ENCODE measurements at places on chromosomes 16 and 17.
A peak's percentile ranks its signal among the peaks of the same experiment; 100 is the strongest.

DNA sequence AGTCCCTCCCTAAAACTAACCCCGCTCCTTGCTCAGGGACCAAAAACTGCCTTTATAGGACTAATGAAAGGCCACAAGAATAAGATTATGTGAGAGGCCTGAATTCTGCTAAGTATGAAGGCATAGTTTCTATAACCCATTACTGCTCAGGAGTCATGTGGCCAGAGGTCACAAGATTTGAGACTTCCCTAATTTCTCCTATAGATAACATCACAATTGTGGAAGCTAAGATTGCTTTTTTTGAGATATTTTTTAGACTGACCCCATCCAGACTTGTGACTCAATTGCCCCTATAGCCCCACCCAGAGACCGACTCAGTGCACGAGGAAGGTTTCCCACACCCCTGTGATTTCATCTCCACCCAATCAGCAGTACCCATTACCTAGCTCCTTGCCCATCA, 504.1 kb upstream of the GOT2 start:
- DNase-seq = no peak

DNA sequence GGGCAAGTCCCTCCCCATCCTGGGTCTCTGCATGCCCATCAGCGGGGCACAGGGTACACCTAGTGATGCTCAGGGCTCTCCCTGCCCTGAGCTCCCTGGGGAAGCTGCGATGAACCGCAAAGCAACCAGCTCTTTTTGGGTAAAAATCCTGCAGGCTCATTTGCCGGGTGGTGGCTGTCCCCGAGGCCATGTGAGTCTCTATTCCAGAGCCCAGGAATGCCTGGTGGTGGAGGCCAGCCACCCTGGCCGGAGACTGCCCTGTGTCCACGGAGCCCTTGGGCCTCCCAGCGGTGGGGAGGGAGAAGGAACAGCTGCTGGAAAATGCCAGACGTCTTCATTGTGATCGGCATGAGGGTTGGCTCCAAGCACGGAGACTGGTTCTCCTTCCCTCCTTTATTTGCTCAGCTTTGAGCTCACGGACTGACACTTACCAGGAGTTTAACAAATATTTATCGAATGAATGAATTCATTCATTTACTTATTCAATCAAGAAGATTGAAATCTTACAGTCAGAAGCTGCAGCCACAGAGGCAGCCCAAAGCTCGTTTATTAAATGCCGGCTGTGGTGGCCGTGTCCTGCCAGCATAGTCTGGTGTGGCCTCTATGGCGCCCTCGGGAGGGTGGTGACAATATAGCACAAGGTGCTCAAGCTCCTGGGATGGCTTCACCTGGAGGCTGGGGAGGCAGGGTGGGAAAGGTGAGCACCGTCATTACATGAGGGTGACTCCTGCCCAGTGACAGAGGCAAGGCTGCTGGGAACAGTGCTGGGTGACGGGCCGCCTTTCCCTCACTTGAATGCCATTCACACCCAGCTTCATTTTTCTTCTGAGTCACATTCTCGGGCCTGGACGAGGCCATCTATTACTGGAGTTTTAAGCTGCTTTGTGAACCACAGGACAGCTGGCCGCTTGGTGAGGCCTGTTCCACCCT, 31.1 kb upstream of the JPH3 start:
- DNase-seq = no peak

GRCh38 chr16:12043953-12044352, 67.4 kb downstream of the SNX29 start:
- no peak for DNase-seq

DNA sequence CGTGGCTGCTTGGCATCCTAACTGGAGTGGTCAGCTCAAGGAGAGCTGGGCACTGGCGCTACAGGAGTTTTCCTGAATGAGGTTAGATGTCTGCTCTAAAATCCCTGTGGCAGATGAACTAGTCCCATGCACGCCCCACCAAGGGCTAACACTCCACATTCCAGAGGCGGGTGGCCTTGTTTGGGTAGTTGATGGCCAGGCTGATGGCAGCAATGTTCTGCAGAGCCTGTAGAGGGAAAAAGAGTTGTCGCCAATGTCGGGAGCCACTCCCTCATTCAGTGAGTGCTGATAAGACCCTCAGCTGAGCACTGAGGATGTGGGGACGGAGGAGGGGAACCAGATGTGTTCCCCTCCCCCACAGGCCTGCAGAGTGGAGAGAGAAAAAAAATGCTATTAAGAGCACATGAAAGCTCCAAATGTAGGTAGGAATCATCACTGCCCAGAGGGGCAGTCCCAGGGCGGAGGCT, 42.5 kb upstream of the ATP2A3 start:
- no peak for DNase-seq

DNA sequence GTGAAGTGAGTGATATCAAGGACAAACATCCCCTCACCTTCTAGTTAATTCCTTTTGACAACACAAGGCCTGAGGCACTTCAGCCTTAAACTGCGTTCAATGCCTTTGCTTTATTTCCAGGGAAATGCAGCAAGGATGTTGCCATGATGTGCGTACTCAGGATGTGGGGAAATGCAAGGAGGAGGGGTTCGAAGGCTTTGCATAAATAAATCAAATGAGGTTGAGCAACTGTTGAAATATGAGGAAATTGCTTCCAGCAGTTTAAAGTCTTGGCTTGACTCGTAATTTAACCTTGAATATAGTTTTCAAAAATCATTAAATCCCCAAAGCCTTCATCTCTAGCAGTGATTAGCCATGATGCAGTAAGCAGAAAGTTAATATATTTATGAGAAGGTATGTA, 81.8 kb upstream of the CCL2 start:
- DNase-seq = no peak

DNA sequence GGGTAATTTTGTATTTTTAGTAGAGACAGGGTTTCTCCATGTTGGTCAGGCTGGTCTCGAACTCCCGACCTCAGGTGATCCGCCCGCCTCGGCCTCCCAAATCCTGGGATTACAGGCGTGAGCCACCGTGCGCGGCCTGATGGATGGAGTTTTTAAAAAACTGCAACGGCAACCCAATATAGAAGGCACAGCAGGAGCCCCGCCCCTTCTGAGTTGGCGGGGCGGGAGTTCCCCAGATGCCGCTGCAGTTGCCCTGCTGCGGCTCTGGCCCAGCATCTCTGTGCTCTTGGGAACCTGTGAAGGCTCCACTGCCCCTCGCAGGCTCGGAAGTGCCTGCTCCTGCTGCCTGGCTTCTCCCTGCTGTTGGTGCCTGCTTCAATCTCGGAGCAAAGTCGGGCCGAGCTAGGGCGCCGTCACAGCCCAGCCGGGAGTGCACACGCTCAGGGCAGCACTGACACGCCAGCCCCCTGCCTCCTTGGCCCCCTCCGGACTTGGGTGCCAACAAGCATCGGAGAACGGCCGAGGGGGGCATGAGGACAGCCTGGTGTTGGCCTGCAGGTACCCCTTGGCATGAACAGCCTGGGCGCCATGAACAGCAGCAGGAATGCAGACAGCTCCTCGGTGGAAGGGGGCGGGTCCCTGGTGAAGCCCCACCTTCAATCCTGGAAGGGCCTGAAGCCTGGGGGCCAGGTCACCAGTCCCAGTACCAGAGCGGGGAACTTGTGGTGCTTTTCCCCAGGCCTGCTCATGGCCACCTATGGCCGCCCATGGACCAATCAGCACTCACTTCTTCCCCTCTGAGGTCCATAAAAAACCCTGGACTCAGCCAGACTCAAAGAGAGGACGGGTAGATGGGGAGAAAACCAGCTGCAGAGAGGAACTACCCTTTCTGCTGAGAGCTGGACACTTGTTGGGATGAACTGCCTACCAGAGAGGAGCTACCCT, 2.3 kb upstream of the NT5M start:
- DNase-seq = peak; percentile 19

GRCh38 chr17:58302919-58303585, 22.3 kb upstream of the MPO start:
- no peak for DNase-seq

- no peak for DNase-seq
Observed at GRCh38 chr17:74852237-74853047, 7.2 kb downstream of the GRIN2C start.

GRCh38 chr16:27748868-27749546, 199.1 kb downstream of the KATNIP start:
- DNase-seq = no peak

DNA sequence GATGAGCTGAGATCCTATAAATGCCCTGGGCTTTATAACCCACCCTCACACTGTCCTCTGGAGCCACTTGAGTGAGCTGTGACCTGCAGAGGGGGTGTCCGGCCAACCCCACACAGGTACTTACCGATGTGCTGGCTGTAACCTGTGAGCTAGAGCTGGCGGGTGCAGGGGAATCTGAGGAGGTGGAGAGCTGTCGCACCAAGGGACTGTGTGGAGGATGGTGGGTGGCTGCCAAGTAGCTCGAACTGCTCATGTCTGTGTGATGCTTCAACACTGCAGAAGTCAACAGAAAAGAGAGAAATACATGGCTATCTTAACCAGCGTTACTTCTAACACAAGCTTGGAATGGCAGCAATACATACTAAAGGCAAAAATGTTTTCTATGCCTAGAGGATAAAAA, 39.4 kb downstream of the STH start:
- DNase-seq = no peak

- DNase-seq = no peak
Observed at GRCh38 chr16:52433643-52434042, 113.3 kb downstream of the TOX3 start.

- DNase-seq = no peak
Observed at GRCh38 chr16:80040814-80041213, 440.3 kb upstream of the MAF start.

- DNase-seq = peak; percentile 71
Observed at GRCh38 chr17:82794781-82795482, 43.1 kb downstream of the TBCD start.

GRCh38 chr17:57782062-57782490, 37.0 kb upstream of the CCDC182 start:
- DNase-seq = no peak

Data from muscle of back (tissue), 13 donors.